T-helper 2 cell (primary cell): ENCODE measurements at places on chromosomes 3 and 15.
A peak's percentile ranks its signal among the peaks of the same experiment; 100 is the strongest.

- DNase-seq = no peak
These were observed 93.7 kb downstream of the ADAMTS9 start for GRCh38 chr3:64594134-64594533.

DNA sequence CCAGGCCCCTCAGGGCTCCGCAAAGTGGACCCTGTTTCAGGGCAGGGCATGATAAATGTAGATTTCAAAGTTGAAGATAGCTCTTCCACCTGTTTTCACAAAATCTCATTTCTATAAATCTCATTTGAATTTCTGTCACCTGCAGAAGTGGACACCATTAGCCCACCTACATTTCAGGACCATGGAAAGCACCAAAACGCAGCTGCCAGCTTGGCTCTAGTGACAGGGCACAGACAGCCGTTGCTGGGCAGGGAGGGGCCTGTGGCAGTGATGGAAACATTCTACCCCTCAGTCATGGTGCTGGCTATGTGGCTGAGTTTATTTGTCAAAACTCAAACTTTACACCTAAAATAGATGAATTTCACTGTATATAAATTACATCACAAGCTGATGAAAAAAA is 40.4 kb downstream of the PRR23E start:
- DNase-seq = no peak

DNA sequence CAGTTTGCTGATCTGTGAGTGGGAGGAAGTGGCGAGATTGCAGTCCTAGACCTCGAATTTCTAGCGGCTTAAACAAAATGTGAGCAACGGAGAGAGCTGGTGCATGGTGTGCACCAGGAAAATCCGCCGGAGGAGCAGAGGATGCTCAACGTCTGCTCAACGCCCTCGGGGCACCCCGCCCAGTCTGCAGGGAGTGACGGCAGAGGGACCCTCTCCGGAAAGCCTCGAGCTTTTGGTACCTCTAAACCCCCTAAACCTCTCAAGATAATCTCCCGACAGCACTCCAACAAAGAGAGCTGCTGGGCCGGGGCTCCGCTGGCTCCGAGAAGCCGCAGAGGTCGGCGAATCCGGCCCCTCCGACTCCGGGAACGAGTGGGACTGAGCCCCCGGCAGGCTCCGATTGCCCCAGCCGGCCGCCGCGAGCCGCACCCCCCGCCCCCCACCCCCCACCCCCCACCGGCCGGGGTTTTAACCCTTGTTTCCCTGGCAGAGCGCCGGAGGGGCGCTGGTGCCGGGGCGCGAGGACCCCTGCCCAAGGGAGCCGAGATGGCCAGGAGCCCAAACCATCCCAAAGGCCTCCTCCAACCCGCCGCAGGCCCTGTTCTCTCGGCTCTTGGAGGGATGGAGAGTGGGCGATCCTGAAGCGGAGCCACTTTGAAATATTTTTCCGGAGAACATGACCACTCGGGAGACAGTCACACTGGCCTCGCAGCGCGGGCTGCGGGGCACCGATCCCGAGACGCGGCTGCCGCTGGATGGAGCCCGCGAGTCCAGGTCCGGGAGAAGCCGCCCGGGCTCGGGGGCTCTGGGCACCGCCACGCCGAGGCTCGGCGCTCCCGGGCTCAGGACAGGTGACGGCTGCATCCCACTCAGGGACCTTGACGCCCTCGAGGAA is 1.5 kb downstream of the MEGF11 start:
- peak; percentile 35 for DNase-seq

DNA sequence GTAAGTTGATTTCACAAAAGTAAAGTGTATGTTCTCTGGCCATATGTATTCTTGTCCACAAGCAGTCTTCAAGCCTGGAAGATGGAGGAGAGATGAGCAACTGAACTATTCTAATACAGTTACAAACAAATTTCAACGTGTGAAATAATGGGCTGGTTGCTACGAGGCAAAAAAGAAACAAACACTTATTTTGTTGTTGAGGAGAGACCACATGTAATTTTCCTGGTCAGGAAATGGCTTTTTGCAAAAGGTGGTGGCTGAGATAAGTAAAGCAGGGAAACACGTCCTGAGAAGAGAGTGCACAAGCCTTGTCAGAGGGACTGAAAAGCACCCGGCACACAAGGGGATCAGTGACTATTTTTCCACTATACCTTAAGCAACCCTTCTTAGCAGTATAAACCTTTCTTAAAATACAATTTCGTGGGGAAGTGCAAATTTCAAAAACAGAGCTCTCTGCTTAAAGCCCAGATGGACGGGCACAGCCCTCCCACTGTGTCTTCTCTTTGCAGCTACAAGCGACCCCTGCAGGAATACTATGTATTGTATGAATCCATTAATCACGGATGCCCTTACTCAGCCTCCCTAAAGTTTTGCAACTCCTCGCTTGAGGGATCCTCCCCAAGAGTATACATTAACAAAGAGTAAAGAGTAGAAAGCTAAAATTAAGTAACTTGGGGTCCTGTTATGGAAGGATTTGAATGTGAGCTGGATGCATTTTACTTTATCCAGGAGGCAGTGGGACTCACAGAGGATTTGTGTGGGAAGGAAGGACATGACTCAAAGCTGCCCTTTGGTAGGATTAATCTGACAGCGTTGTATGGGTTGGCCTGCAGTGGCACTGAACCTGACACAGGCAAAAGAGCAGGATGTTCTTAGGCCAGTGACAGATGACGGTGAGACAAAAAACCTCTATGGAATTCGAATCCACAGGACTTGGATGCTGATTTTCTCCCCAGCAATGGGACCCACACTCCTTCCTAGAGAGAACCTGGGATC is 253.7 kb downstream of the IL5RA start:
- DNase-seq = no peak

DNA sequence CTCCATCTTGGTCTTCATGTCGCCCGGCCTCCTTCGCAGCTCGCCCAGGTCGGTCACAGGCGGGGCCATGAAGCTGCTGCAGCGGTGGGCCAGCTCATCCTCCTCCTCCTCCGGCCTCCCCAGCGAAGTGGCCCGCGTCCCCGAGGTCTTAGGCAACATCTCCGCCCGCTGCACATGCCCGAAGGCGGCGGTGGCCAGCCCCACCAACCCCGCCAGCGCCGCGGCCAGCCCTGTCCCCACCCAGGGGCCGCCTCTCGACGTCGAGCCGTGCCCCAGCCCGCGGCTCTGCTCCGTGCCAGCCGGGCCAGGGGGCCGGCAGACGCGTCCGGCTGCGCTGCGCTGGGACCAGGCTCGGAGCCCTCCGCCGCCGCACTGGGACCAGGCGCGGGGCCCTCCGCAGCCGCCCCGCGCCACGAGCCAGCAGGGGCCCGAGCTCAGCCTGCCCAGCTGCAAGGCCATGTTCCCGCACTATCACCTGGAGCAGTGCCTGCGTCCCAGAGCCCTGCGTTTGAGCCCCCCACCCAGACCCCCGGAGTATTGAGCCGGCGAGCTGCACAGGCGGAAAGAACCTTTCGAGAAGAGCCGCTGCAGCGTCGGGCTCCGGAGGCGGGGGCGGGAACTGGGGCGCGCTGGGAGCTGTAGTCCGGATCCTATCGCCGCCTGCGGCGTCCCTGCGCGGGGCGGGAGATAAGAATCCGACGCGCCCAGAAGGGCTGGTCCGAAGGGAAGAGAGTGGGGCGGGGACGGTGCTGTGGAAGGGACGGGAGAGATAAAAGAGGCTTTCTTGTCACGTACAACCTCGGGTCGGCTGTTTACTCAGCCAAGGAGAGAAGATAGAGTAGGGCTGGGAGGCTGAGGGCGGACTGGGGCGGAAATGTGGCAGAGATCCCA is at the start of gene CPOX:
Gene CPOX (minus strand): TSS at position 566 of the 891 bp plus-strand sequence. CDS start 107 bp downstream, at position 459.
- DNase-seq = peak; percentile 77

DNA sequence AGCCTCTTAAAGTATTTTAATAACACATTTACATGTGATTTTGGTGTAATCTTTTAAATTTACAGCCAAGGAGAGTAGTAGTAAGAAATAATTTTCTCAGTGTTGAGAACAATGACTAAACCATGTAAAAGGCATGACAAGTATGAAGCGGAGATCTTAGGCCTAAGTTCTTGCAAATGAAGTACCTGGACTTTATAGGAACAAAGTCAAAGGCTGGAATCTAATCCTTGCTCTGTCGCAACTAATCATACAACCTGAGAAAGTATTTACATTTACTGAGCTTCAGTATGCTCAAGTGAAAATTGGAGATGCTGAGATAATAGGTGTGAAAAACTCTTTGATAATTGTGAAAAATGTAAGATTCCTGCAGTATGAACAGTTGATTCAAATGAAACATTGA is 86.4 kb upstream of the VGLL3 start:
- no peak for DNase-seq

- DNase-seq = no peak
These were observed 427.0 kb downstream of the NTRK3 start for GRCh38 chr15:87829332-87830050.

DNA sequence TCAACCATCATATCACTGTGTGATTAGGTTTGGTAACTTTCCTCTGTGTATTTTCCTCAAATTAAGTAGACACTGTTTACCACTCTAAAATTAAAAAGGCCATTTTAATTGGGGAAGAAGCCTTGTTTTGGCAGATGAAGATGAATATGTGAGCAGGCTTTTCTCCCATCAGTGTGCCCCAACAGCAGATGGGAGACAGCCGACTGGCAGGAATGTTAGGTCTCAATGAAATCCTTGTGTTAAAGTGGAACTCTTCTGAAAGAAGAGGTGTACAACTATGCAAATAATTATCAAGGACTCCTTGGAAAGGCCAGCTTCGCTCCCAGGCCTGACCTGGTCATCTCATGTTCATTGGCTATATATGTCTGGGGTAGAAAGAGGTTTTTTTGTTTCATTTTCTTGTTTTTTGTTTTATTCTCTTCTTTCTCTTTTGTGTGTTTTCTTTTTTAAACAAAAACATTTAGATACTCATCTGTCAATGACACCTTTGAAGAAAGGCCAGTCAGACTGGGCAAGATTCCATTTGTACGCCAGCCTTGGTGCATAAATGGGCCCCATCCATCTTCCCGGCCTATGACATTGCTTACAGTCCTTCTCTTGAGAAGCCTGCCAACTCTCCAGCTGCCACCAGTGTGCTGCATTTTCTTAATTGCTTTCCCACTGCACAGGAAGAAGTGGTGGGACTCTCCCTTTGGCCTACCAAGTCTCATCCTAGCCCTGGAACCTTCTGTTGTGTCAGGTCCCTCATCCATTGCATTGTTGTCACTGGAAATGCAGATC is 25.8 kb downstream of the LRTM1 start:
- DNase-seq = no peak

- DNase-seq = no peak
These were observed 4.9 kb downstream of the FLNB start for GRCh38 chr3:58013099-58013498.

- no peak for DNase-seq
These were observed 48.8 kb downstream of the ZNF710 start for GRCh38 chr15:90049666-90050604.

- no peak for DNase-seq
These were observed 276.3 kb downstream of the RBMS3 start for GRCh38 chr3:29557186-29557585.

DNA sequence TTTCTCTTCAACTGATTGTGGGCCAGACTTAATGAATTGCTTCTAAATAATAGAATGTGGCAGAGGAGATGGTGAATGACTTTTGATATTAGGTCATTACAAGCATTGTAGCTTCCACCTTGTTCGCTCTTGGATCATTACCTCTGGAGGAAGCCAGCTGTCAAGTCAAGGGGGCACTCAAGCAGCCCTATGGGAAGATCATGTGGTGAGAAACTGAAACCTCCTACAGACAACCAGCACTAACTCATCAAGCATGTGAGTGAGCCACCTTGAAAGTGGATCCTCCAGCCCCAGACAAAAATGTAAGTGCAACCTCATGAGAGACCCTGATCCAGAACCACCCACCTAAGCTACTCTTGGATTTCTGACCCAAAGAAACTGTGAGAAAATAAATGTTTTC is 109.8 kb upstream of the TBC1D5 start:
- no peak for DNase-seq

DNA sequence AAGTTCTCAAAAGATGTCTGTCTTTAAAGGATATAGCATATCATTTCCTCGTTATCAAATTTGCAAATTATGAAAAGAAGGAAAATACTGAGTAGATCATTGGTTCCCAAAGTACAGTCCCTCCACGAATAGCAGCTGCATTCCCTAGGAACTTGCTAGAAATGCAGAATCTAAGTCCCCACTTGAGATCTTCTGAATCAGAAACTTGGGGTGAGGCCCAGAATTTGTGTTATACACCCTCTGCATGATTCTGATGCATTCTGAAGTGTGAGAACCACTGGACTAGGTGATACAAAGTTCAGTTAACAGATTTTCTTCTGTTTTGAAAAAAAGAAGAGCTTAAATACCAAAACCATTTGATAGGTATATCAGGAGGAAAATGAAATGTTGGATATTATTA is 77.1 kb downstream of the SLC25A26 start:
- DNase-seq = peak; percentile 33

DNA sequence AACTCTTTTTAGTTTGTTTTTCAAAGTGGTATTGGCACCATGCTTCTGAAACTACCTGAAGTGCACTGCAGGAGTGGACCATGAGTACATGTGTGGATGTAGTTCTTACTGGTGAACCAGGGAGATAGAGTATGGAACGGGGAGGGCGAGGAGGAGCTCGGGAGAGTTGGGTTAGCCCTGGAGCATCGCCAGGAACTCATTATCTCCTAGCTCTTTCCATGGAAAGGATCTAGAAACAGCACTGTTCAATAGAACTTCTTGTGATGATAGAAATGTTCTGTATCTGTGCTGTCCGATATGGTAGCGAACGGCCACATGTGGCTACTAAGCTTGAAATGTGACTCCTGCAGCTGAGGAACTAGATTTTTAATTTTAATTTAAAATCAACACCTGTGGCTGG is 47.3 kb downstream of the VGLL4 start:
- DNase-seq = no peak

- DNase-seq = no peak
These were observed 3.8 kb upstream of the FOXB1 start for GRCh38 chr15:60000113-60000823.

DNA sequence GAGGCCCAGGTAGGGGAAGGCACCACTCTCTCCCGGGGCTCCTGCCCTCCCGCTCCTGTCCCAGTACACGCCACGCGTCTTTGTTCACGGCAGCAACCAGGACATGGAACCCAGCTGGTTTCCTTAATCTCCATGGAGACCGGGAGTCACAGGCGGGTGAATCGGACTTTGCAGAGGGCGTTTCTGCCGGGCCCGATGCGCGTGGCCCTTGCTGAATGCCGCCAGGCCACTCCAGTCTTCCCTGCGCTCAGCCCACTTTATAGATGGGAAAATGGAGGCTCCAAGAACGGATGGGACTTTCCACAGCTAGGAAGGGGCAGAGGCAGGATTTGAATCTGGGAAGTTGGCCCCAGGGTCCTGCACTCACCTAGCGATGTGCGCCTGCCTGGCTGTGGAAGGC is 7.4 kb downstream of the PLXND1 start:
- no peak for DNase-seq

DNA sequence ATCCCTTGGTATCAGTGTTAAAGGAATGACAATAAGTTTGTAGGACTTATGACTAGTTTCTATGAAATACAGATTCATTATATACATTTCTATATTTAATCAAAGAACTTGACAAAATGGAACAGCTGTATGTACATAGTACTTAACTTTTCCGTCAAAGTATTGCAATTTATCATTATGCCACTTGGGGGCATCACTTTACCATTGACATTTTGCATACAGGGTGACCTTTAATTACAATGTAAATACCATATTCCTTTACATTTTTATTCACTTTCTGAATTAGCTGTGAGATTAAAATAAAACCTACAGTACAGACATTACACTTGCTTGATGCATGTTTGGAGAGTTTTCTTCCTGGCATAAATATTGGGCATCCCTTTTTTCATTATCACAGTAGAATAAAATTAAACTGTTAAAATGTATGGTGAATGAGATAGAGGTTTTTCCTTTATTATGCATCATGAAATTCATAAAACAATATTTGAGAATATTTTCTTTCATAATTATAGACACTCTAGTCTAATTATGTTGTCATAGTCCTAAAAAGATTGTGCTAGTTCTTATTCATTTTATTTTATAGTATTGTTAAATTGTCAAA is 6.9 kb downstream of the NEK11 start:
- DNase-seq = no peak

GRCh38 chr3:184812662-184813042 is 686 bp downstream of the VPS8 start:
- peak; percentile 3 for DNase-seq
